KBM-7 (cell line): ENCODE measurements at places on chromosomes 13 and 19.

DNA sequence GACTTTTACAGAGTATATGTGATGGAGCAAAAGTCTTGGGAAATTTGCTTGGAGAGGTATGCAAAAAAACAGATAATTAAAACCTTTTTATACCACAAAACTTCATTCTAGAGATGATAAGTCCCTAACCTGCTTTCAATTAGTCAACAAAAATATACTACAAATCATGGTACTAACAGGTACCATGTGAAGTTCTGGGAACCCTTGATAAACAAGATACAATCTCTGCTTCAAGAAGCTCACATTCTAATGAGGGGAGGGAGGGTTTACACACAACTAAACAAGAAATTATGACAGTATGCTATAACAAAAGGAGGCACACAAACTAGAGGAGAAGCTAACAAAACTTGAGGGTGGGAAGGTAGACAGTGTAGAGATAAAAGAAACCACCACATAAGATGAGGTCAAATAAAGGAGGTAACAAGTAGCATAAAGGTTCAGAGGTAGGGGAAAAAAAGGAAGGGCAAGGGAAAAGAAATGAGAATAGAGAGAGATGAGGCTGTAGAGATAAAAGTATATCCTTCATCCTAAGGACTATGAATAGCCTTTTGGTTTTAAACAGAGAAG is 91.4 kb downstream of the MYCBP2 start:
- DNase-seq = no peak

DNA sequence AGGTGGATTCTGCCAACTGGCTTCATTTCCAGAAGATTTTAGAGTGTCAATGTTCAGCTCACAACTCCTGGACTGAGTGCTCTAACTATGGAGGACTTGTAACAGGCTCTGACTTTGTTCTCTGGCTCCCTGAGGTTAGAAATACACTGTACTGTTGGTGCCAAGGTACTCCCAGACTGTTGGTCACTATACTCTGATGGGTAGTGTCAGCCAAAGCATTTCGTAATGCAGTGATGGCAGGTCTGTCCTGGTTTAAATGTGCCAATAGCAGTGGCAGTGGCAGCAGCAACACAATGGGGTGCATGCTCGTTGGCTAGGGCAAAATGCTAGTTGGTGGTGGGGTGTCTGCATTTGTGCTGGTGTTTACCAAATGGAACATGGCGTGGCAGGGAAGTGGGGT is 472.2 kb downstream of the TDRD3 start:
- no peak for DNase-seq

- no peak for DNase-seq
Observed at GRCh38 chr13:94342436-94343242, 136.8 kb downstream of the DCT start.

DNA sequence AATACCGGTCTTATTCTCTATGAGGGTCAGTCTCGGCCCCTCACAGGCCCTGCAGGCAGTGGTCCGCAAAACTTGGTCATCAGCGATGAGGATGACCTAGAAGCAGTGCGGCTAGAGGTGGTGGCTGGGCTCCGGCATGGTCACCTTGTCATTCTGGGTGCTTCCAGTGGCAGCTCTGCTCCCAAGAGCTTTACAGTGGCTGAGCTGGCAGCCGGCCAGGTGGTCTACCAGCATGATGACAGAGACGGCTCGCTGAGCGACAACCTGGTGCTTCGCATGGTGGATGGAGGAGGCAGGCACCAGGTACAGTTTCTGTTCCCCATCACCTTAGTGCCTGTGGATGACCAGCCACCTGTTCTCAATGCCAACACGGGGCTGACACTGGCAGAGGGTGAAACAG is 1.8 kb downstream of the FREM2 start:
- no peak for DNase-seq

GRCh38 chr13:99051768-99052455 is 74.0 kb upstream of the DOCK9 start:
- DNase-seq = no peak

- no peak for DNase-seq
Observed at GRCh38 chr13:113915786-113916329, 52.0 kb upstream of the GAS6 start.

DNA sequence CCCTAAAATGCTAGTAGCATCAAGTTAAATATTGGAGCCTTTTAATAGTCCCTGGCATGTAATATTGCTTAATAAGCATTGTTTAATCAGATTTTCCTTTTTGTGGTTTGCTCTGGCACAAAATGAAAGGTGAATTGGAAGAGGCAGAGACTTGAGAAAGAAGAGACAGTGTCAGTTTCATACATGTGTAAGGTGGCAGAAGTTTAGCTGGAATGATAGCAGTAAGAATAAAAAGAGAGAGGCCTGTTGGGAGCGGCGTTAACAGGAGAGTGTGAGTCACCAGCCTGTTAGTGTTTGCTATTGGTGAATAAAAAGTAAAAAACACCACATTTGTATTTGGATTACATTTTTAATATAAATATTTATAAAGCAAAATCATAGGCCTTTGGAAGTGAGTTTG is 145.3 kb downstream of the PDS5B start:
- no peak for DNase-seq
